ENCODE measurements at places on chromosomes 1 and 21.
A peak's percentile ranks its signal among the peaks of the same experiment; 100 is the strongest.

- DNase-seq, result no peak
Measured at GRCh38 chr1:42504535-42505128, 41.5 kb downstream of the CCDC30 start.

DNA sequence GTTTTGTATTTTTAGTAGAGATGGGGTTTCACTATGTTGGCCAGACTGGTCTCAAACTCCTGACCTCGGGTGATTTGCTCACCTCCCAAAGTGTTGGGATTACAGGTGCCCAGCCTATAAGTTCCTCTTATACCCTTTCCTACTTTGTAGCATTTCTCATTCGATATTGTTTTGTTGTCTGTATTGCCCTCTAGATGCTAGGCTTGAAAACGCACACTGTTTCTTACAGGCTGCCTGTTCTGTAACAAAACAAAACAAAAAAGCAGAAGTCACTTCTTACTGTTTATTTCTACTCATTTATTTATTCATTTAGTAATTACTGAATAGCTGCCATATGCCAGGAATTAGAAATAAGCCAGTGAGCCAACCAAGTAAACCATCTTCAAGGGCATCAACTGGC, 136.9 kb upstream of the BMP8A start:
- no peak for DNase-seq

- no peak for DNase-seq
Measured at GRCh38 chr1:8708259-8708658, 109.2 kb downstream of the RERE start.

- no peak for DNase-seq
Measured at GRCh38 chr1:240284656-240285414, 193.2 kb downstream of the FMN2 start.

- DNase-seq, result no peak
Measured at GRCh38 chr1:28205243-28205642, 27.6 kb downstream of the DNAJC8 start.

GRCh38 chr1:214549604-214550003, 1.8 kb downstream of the PTPN14 start:
- DNase-seq, result no peak

- DNase-seq, result peak; percentile 1
Measured at GRCh38 chr1:20100632-20101355, 18.5 kb downstream of the PLA2G2D start.

GRCh38 chr1:232413674-232414073, 216.3 kb downstream of the SIPA1L2 start:
- DNase-seq, result no peak

DNA sequence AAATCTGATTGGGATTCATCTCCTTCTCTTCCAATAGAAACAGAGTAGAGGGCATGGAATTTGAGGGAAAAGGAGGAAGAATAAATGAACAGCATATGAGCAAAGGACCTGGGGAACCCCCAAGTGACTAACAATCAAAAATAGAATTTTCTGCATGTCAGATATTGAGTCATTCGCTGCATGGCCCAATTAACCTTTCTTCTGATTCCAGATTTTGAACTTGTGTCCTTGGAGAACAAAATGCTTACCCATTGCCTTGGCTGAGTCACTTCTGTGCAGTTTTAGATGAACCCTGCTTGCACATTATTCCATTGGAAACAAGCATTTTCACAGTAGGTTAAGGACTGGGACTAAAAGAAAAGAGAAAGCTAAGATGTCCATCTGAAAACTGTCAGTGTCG, 390.5 kb downstream of the ST6GALNAC3 start:
- DNase-seq, result no peak

DNA sequence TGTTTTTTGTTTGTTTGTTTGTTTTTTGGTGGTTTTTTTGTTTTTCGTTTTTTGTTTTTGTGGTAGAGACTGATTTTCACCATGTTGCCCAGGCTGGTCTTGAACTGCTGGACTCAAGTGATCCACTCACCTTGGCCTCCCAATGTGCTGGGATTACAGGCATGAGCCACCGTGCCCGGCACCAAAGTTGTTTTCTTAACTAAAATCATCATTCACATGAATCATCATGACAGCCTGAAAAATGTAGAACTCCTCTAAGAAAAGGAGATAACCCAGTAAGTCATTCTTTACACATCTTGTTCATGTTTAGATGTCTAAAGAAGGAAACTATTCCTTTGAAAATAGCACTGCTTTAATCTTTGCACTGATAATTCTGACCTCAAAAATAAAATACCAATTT, 37.5 kb downstream of the DISP1 start:
- DNase-seq, result no peak

GRCh38 chr1:87051965-87052364, 137.5 kb downstream of the HS2ST1 start:
- no peak for DNase-seq

GRCh38 chr1:115199416-115200132, 110.3 kb upstream of the TSPAN2 start:
- DNase-seq, result no peak

- no peak for DNase-seq
Measured at GRCh38 chr1:41101950-41102607, 80.6 kb upstream of the SLFNL1 start.

DNA sequence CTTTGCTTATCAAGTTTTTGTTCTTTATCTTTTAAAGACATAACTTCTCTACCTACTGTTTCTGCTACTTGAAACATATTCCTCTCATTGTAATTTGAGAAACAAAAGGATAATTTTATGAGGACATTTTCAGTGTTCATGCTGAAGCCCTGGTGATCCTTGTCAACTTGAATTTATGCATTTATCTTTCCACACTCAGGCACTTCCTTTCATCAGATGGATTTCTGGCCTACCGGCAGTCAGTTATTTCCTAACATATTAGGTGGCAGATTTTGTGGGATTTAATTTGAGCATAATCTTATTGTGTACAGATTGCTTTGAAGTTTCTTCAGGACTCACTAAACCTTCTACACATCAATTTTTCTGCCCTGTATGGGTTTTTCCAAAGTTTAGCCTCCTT, 75.0 kb downstream of the RGL1 start:
- DNase-seq, result no peak

- no peak for DNase-seq
Measured at GRCh38 chr1:53476579-53476978, 17.4 kb downstream of the DMRTB1 start.

DNA sequence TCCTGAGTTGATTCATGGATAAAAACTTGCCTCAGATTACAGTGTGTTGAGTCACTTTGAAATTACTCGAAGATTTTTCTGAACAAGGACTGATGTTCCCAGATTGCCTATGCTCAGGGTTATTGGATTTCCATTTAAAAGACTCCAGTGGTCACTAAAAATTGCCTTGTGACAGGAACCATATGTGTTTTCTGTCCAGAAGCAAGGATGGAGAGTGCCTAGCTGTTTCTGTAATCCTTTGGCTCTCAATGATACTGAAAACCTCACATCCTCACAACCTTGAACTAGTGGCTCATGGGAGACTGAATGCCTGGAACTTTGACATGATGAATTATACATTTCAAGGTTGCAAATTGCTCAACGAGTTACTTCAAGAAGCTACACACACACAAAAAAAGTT, 1271.8 kb downstream of the BRINP3 start:
- DNase-seq, result no peak

DNA sequence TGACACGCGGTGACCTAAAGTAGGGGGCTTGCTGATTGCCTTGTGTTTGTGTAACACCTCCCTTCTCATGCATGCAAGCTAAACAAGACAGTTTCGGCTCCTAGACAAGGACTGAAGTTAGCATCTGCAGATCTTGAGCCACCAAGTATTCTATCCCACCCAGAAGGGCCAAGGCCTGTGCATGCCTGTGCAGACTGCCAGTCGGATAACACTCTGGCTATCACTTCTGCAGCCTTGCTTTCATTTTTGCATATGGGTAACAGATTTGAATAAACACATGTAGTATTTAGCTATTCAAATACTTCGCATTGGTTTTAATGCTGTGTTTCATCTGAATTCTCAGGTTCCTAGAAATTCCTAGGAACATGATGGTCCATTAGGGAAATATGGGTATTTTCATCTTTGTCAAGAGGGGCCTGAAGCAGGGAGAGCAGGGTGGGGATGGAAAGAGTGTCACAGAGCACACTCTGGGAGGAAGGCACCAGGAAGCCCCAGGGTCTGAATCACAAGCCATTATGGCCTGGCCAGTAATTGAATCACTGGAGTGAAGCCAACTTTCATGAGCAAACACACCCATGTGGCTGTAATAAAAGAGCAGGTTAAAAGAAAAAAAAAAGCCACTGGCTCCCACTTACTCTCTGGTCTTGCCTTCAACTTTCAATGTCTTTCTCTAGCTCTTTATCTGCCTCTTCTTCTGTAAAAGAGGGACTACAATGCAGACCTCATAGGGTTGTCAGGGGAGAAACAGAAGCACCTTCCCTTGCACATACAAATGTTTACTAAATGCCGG, 28.3 kb downstream of the GADD45A start:
- DNase-seq, result no peak

GRCh38 chr1:1490633-1491230, 19.2 kb downstream of the ATAD3B start:
- no peak for DNase-seq

DNA sequence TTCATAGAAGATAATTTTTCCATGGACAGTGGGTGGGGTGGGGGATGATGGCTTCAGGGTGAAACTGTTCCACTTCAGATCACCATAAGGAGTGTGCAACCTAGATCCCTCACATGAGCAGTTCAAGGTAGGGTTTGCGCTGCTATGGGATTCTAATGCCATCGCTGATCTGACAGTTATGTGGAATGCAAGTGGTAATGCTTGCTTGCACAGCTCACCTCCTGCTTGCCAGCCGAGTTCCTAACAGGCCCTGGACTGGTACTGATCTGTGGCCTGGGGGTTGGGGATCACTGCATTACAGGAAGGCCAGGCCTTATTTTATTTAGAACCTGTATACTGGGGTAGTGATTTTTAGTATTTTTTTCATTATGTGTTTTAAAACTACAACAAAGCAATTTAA, 22.0 kb downstream of the MAN1A2 start:
- no peak for DNase-seq

DNA sequence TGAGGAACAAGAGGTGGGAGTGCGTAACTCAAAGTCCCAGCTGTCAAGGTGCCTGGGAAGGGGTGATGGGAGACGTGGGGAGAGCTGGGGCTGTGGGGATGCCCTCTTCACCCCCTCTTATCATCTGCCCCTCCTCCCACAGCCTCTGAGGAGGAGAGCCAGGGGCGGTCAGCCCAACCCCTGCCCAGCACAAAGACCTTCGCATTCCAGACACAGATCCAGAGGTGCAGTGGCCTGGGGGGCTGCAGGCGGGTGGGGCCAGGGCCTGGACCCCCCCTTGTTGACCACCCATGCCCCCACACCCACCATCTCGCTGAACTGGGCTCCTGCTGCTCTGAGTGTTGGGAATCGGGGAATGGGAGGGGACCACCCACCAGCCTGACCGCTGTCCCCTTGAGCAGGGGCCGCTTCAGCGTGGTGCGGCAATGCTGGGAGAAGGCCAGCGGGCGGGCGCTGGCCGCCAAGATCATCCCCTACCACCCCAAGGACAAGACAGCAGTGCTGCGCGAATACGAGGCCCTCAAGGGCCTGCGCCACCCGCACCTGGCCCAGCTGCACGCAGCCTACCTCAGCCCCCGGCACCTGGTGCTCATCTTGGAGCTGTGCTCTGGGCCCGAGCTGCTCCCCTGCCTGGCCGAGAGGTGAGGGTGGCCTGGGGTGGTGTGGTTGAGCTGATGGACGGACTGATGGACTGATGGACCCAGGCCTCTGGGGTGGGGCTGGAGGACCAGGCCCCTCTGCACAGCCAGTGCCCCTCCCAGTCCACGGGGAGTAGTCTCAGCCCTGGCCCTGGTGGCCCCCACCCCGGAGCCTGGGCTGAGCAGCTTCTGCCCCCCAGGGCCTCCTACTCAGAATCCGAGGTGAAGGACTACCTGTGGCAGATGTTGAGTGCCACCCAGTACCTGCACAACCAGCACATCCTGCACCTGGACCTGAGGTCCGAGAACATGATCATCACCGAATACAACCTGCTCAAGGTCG, 29.7 kb downstream of the TRIM11 start:
- DNase-seq, result no peak
